Activated effector memory CD4-positive, alpha-beta T cell treated with Interleukin-2 at 50 U/mL for 16 hours (primary cell): ENCODE measurements at places on chromosomes 16 and 17.

- DNase-seq: no peak
These were observed 7.9 kb downstream of the GRN start for GRCh38 chr17:44352828-44353671.

DNA sequence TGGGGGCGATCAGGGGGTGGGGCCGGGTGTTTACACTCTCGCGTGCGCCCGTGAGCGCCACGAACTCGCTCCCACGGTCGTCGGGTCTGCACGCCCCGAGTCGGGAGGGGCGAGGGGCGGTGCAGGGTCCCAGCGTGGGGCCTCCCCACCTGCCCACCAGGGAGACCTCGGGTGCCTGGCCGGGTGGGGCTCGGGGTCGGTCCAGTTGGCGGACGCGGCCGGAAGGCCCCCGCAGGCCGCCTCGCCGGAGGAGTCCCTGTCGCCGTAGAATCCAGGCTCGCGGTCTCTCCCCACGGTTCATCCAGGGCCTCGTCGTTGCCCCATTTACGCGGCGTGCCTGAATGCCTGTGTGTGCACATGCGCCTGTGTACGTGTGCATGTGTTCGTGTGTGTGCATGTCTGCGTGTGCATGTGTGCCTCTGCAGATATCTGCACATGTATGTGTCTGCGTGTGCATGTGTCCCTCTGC lies 510 bp upstream of the RAB40B start:
- DNase-seq: no peak

DNA sequence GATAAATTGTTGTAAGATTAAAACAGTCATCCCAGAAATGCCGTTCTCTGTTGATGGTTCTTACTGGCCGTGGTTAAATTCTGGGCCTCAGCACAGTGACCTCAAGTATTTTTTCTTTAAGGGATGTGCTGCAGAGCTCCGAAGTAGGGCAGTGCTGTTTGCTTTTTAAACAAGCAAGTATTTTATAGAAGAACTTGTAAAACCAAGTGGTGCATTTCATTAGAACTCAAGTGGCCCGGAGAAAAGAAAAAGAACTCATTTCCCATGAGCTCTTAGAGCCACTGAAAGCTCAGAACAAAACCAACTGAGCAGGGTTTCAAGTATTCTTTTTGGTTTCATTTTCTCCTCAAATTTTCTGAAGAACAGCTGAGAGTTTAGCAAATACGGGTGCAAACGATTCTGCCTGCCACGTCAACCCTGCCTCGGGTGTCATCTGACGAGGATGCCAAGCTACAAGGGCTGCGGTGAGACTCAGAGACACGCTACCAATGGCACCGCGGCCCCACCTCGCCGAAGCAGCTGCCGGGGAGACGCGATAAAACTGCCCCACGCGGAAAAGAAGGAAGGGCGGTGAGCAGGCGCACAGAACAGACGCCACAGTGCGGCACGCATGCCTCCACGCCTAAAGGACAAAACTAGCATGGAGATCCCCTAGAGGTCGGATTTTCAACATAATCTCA lies 6.3 kb downstream of the LMF1 start:
- peak; percentile 78 for DNase-seq

DNA sequence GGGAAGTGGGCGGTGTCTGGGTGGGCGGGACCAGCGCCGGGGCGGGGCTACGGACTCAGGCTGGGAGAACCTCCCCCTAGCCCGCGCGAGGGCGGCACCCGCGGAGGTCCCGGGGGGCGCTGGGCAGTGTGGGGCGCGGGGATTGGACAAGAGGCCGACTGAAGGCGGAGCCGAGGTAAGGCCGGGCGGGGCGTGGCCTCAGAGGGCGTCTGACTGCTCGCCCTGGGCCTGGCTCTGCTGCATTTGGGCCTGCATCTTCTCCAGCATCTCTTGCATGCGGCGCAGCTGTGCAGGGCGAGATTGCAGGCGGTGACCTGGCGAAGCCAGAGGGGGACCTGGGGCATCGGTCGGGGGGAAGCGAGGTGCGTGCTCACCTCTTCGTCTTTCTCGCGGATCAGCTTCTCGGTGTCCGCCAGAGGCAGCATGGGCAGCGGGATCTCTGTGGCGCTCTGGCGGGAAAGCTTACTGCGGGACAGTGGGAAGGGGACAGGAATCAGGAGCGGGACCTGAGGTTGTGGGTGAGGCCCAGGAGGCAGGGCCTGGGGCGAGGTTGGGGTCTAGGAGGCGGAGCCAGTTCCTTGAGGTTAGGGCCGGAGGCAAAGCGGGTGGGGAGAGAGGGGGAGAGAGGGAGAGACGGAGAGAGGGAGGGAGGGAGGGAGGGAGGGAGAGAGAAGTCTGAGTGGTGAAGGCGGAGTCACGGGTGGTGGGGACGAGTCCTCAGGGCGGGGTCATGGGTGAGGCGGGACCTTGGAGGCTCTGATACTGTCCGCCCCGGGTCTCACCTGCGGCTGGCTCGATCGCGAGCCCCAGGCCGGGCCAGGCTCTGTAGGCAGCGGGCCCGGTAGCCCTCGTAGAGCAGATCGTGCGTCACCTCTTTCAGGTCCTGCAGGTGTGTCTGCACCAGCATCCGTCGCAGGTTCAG lies 3.9 kb downstream of the SEPTIN1 start:
- peak; percentile 100 for DNase-seq

GRCh38 chr16:67242138-67242730 lies 5.0 kb downstream of the FHOD1 start:
- no peak for DNase-seq

DNA sequence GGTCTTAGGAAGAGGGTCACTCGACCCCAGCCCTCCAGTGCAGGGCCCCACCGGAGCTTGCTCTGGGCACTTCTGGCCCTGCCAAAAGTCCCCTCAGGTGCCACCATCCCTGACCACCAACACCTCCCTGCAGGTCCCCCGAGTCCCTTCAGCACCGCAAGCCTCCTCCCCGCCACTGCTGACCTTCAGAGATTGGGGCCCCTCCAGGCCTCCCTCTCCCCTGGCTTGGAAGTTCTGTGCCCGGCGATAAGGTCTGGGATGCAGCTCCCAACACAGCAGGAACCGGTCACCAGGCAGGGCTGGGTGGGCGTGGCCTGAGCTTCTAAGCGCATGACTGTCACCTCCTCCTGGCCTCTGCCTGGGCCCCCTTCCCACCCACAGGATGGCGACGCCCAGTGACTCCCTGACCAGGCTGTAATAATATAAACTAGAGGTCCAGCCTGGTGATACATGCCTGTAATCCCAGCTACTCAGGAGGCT lies 11.2 kb downstream of the PIEZO1 start:
- DNase-seq: no peak

GRCh38 chr17:73592079-73592415 lies 52.2 kb downstream of the SDK2 start:
- no peak for DNase-seq

DNA sequence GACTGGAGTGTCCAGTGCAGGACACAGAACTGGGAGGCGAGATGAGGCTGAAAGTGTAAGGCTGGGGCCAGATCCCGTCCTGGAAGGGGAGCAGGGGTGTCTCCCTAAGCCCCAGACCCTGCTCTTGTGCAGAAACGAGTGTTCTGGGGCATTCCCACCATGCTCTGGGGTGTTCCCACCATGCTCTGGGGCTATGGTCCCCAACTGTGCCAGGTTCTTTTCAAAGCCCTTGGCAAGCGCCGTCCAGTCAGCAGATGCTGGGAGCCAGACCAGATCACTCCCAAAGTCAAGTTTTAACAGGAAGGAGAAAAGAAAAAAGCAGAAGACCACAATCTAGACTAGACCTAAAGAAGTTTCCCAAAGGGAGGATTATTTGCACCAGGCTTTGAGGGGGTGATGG lies 2.5 kb downstream of the TAX1BP3 start:
- DNase-seq: no peak

GRCh38 chr17:82400206-82400605 lies 17.9 kb upstream of the HEXD start:
- DNase-seq: no peak

DNA sequence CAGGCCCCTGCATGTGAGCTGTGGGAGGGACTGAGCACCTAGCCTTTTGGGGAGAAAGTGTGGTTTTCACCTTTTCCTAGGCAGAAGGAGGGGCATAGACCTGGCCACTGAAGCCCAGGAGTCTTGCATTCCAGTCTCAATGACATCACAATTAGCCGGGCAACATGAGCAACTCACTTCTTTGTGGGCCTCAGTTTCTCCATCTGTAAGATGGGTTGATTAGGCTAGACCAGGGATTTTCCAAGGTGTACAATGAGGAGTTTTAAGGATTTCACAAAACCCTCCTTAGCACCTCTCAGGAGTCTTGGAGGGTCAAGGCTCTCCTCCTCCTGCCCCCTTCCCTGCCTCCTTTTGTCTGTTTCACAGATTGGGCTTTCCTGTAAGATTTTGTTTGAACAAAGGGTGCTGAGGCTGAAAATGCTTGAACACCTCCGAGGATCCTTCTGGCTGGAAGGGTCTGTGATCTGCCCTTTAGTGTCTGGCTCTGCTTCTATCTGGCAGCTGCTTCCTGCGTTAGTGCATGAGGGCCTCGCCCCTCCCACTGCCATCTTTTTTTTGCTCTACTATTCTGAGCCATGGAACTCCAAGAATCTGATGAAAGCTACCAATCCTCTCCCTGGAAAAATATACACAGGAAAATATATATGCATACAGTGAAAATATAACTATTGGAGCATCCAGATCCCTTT lies 52.4 kb upstream of the ETV4 start:
- no peak for DNase-seq

GRCh38 chr17:36493956-36494355 lies 7.5 kb downstream of the ZNHIT3 start:
- no peak for DNase-seq

DNA sequence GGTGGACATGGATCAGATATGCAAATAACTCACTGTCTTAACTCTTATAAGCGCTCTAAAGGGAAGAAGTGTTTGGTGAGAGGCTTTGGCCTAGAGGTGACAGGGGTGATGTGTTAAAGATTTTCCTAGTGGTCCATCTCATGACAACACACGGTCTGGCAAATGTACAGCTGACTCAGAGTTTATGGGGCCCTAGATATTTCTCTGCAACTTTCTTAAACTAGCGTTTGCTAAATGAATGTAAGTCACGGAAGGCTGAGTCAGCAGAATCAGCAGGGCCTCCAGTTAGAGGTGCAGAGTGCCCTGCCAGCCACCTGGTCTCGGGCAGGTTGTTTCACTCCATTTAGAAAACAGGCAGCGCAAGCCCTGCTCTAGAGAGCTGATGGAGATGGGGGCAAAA lies 40.1 kb downstream of the CLEC16A start:
- no peak for DNase-seq

DNA sequence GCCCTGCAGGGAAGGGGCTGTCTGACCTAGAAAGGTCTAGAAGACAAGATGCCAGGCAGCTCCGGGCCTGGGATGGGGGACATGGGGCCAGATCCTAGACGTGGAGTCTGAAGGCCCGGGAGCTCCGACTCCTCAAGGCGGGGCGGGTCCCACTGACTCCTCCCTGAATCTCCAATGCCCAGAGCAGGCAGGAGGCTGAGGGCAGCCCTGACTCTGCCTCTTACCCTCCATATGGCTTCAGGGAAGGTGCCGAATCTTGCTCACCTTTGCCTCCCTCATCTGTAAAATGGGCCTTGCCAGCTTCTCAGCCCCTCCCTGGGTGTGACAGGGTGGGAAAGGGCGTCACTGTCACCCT lies 14.8 kb downstream of the VASN start:
- no peak for DNase-seq

DNA sequence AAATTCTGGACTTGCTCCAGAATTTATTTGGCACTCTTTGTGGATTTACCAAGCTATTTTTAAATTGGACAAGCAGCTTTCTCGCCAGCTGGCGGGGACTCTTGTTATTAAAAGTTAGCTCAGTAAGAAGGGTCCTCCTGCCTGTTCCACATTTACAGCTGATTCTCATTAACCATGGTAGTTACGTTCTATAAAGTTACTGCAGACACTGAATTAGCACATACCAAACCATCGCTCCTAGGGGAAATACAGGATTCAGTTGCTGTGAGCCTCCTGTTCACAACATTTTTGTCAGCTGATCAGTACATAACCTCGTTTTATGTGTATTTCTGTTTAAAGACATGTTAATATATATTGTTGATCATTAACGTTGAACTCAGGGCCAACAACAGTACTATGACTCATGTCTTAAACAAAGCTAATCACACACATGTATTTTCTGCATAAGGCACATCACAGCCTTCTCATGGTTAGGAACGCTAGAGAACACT lies 4.2 kb downstream of the LDAF1 start:
- no peak for DNase-seq

- DNase-seq: no peak
These were observed 14.9 kb upstream of the NFATC3 start for GRCh38 chr16:68070249-68070730.

GRCh38 chr16:59148769-59149155 lies 414.6 kb upstream of the GOT2 start:
- DNase-seq: no peak

GRCh38 chr17:57067162-57067561 lies 17.9 kb upstream of the AKAP1 start:
- DNase-seq: no peak

- DNase-seq: no peak
These were observed 7.3 kb downstream of the CACNA1H start for GRCh38 chr16:1159973-1160772.

DNA sequence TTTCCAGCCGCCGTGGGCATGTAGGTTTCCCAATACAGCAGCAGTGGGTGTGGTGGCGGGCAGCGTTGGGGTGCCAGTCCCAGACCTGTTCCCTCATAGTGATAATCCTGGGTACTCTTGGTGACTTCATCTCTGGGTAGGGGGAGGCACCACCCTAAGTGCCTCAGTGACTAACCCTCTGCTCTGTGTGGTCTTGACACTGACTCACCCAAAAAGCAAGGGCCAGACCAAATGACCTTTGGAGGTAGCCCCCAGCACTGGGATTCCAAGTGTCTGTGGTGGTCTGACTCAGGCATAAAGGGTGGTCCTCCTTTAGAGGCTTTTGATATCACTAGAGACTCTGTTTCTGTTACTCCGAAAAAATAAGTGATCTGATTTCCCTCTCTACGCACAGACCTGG lies 908 bp downstream of the CALB2 start:
- no peak for DNase-seq

- no peak for DNase-seq
These were observed 164.8 kb upstream of the FOXF1 start for GRCh38 chr16:86345516-86345915.

GRCh38 chr16:2777903-2778629 lies 986 bp upstream of the ELOB start:
- peak; percentile 39 for DNase-seq

DNA sequence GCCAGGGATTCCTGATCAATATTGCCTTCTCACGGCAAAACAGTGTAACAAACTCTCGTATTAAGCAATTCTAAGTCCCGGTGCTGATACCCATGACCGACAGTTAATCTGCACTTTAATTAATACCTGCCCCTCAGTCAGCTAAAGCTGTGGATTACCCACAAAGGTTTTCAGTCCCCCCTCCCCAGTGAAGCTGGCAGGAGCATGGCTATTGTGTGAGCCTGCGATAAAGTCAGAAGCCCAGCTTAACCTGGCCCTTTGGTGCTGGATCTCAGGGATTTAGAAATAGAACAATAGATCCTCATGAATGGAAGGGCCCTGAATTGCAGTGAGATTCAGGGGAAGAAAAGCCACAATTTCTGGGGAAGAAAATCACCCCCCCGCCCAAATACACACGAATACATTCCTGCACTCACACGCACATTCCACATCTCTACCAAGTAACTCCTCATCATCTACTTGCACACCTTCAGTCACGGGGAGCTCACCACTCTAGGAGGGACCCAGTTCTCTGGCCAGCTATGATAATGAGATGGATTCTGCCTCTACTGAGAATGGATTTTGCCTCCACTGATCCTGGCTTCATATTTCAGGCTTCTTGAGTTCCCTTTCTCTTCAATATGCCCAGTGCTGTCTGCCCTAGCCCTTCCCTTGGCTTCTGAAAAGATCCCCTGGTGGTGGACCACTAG lies 102.6 kb downstream of the WSCD1 start:
- DNase-seq: no peak
